BE2C (cell line): ENCODE measurements at places on chromosomes 11 and 22.
A peak's percentile ranks its signal among the peaks of the same experiment; 100 is the strongest.

DNA sequence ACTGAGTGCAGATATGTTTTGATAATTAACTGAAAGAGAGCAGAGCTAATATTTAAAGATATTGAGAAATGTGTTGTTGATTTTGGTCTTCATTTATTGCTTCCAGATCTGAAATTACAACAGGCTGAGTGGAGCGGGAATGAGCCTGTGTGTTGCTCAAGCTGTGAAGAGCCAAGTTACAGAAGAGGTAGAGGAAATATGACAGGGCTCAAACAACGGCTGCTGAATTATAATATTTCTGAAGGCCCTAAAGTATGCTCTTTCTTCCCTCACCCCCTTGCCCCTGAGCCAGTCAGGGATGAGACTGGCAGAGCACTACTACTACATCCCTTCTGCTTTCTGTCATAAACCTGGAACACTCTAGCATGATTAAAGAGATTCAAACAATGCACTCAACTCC, 115.6 kb downstream of the FANCF start:
- no peak for DNase-seq

DNA sequence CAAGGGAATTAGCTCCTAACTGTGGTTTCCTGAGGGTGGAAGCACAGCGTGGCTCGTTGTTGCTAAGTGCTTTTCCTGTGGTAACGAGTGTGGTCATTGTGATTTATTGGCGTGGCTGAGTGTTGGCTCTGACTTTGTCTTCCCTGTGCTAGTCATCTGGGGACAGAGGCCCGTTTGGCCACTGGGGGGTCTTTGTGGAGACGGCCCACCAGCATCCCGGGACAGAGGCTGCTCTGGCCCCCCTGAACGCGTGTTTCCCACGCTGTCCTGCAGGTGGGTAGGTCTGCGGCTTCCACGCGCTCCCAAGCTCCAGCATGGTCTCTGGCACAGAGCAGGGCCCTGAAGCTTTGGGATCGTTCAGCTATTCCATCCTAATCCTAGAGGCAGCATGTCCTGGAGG, 1040.0 kb downstream of the TBC1D22A start:
- no peak for DNase-seq

DNA sequence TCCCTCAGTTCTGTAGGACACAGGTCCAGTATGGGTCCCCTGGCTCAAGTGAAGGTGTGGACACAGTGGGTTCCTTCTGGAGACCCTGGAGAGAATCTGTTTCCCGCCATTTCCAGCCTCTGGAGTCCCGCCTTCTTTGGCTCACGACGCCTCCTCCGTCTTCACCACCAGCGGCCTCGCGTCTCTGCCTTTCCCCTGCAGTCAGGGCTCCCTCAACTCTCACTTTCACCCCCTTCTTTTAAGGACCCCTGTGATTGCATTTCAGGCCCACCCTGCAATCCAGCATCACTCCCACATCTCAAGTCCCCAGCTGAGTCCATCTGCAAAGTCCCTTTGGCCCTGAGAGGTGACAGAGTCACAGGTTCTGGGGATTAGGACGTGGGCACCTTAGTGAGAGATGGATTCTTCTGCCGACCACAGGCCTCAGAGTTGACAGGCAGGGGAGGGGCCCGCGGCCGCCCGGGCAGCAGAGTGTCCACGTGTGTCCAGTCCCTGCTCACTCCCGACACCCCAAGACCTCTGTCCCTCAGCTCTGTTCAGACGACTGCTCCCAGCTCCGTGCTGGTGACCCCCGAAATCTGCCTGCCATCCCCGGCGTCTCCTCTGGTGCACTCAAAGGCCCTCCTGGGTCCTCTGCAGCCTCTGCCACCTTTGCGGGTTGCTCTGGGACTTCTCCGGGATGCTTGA, 36.9 kb upstream of the KRTAP5-7 start:
- no peak for DNase-seq

DNA sequence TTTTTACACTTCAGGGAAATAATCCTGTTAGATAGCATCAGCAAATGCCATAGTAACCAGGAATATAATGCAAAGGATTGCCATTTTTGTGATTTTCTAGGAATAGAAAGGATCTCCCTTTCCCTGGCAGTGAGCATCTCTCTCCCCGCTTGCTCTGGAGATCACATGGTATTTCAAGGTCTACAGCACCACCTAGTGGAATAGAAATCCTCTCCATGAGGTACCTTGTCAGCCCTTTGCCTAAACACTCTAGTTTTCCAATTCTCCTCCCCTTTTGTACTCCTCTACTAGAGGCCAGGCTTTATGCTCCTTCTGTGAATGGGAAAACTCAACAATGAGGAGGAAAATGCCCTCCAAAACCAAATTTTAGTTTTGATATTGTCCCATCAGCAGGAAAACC, 78.4 kb downstream of the XRRA1 start:
- DNase-seq, result peak; percentile 37

DNA sequence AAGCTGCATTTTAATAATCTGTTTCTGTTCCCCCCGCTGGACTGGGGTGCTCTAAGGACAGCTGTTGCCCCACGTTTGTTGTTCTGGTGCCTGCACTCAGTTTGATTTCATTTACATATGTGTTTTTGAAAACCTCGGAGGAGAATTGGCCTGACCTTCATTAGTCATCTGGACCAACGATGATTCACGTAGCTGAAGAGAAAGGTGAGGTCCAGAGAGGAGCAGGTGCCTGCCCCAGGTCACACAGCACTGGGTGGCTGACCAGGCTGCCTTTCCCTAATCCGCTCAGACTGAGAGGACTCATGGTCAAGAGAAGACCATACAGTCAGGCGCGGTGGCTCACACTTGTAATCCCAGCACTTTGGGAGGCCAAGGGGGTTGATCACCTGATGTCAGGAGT, 3.8 kb downstream of the CSDC2 start:
- no peak for DNase-seq

GRCh38 chr11:17148536-17148935, 59.2 kb downstream of the PIK3C2A start:
- no peak for DNase-seq

DNA sequence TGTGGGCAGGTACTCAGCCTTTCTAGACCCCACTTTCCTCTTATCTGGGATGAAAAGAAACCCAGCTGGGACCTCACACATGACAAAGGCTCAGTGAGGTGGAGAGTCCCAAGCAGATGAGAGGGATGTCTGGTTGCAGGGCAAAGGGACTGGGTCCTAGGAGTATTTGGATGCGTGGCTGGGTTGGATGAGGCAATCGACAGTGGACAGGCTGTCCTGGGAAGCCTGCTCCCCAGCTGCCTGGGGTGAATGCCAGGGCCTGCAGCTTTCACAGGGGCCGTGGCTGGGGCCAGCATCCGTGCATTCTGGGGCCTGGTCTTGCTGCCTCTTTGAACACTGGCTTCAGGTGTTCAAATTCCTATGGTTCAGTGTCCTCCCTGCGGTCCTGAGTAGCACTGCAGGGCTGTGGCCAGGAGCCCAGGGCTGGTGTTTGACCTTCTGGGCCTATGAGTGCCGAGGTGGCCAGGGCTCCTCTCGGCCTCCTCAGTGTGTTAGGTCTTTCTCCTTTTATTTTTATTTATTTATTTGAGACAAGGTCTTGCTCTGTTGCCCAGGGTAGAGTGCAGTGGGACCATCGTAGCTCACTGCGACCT, 65.3 kb downstream of the MCM5 start:
- no peak for DNase-seq

DNA sequence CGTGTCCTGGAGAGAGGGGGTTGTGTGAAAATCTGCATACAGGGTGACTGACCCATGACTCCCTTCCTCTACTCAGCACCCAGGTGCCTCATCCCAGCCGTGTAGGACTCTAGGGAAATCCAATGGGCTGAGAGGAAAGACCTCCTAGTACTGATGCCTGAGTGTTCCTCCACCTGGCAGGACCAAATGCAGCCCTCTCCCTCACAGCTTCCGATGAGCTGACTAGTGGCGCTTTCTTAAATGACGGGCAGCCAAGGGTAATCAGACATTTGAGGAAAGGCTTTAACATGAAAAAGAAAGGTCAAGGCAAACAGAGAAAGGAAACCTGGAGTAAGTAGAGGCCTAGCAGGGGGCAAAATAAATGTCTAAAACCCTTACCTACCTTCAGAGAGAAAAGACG, 5.0 kb upstream of the KCNJ1 start:
- no peak for DNase-seq

DNA sequence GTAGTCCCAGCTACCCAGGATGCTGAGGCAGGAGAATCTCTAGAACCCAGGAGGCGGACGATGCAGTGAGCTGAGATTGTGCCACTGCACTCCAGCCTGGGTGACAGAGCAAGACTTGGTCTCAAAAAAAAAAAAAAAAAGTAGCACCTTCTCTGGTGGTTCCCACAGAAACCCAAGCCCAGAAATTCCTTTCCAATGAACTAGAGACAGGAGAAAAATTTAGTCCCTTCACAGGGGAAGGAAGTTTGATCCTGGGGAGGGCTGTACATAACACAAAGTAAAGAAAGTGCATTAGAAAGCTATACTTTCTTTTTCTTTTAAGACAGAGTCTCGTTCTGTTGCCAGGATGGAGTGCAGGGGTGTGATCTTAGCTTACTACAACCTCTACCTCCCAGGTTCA, 25.5 kb upstream of the APOA1 start:
- DNase-seq, result no peak

DNA sequence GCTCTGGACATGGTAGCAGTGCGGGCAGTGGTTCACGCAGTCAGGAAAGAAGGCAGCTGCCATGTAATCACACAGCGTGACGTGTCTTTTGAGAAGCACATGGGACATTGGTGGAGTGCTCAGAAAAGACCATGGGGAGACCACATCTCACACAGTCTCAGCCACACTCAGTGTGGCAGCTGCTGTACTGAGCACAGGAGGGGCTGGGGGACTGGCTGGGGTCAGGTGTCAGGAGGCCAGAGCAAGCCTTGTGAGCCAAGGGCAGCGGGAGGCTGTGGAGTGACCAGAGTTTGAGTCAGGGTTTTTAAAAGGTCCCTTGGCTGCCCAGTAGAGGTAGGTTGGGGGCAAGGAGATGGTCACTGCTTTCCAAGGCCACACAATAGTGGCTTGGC, 18.5 kb downstream of the CLDN5 start:
- DNase-seq, result no peak

DNA sequence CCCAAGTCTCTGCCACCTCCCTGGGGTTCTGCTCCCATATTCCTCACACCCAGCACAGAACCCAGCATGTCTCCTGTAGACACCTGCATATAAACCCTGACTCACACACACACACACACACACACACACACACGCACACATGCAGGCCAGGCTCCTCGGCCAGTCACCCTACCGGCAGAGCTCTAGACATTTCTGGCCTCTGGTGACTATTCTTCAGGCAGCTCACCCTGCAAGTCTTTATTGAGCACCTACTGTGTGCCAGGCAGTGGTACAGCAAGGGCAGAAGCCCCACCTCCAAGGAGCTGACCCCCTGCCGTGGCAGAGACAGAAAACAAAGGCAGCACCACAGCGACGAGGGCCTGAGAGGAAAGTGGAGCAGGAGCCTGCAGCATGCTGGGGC, 50.3 kb downstream of the CDKN1C start:
- DNase-seq, result no peak

GRCh38 chr22:22877523-22878210, 9.9 kb upstream of the IGLL5 start:
- DNase-seq, result peak; percentile 77
